ENCODE measurements at places on chromosomes 3 and 15.
A peak's percentile ranks its signal among the peaks of the same experiment; 100 is the strongest.

GRCh38 chr15:91884606-91885005 lies 31.1 kb downstream of the SLCO3A1 start:
- no peak for DNase-seq
- H3K27ac ChIP-seq, result no peak overlapping the region
- H3K4me1 ChIP-seq, result no peaks in the 10 kb centered on the region
- no peaks in the 10 kb centered on the region for H3K36me3 ChIP-seq

GRCh38 chr3:157626817-157627216 lies 123.6 kb upstream of the VEPH1 start:
- H3K36me3 ChIP-seq, result no peaks in the 10 kb centered on the region
- H3K27ac ChIP-seq, result no peak overlapping the region
- H3K4me1 ChIP-seq, result no peaks in the 10 kb centered on the region
- peaks cover 5% of the 10 kb centered on the region for H3K27me3 ChIP-seq

- no peak overlapping the region for H3K4me3 ChIP-seq
- no peaks in the 10 kb centered on the region for H3K4me1 ChIP-seq
- H3K27me3 ChIP-seq, result no peaks in the 10 kb centered on the region
- H3K27ac ChIP-seq, result no peak overlapping the region
Observed at GRCh38 chr3:65751123-65751700, 287.5 kb downstream of the MAGI1 start.

- no peak overlapping the region for H3K27ac ChIP-seq
- peaks cover 24% of the 10 kb centered on the region for H3K36me3 ChIP-seq
- H3K27me3 ChIP-seq, result no peaks in the 10 kb centered on the region
Observed at GRCh38 chr15:74442063-74442462, 8.3 kb upstream of the SEMA7A start.

GRCh38 chr15:62150445-62150844 lies 14.6 kb downstream of the C2CD4B start:
- no peak overlapping the region for H3K4me3 ChIP-seq
- no peak for DNase-seq
- H3K36me3 ChIP-seq, result no peaks in the 10 kb centered on the region
- no peak overlapping the region for H3K27ac ChIP-seq

GRCh38 chr3:116276675-116277074 lies 168.6 kb downstream of the LSAMP start:
- H3K36me3 ChIP-seq, result no peaks in the 10 kb centered on the region
- no peak overlapping the region for H3K27ac ChIP-seq
- no peaks in the 10 kb centered on the region for H3K4me1 ChIP-seq
- no peak for DNase-seq

GRCh38 chr3:37319784-37320183 lies 145.4 kb upstream of the LRRFIP2 start:
- no peak overlapping the region for H3K27ac ChIP-seq
- no peak overlapping the region for H3K4me3 ChIP-seq
- H3K4me1 ChIP-seq, result no peaks in the 10 kb centered on the region
- H3K27me3 ChIP-seq, result no peaks in the 10 kb centered on the region
- peaks cover 61% of the 10 kb centered on the region for H3K36me3 ChIP-seq

DNA sequence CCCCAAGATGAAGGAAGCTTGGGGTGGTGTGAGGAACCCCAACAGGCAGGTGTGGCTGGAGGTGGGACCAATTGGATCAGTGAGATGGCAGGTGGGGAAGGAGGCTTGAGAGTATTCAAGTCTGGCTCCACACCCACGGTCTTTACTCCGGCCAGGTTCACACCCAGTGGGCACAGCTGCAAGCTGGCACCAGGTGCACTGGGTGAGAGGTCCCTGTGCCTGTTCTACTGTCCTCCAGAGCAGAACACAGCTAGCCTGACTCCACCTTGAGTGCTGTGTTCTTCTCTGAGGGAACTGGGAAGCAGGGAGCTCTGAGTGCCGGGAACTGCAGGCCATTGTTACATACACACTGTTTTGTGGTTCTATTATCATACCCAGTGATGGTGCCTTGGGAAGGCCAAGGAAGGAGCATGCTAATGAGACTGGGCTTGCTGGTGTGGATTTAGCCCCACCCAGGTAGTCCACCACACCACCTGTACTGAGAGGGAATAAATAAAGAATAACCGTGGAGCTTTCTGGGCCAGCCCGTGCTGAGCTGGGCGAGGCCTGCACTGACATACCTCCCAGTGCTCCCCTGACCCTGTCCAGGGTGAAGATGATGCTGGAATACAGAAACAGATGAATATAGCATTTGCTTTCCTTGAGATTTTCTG lies 93.4 kb downstream of the ABHD5 start:
- H3K4me3 ChIP-seq, result no peak overlapping the region
- peaks cover 16% of the 10 kb centered on the region for H3K27me3 ChIP-seq
- H3K27ac ChIP-seq, result no peak overlapping the region
- no peak for DNase-seq

DNA sequence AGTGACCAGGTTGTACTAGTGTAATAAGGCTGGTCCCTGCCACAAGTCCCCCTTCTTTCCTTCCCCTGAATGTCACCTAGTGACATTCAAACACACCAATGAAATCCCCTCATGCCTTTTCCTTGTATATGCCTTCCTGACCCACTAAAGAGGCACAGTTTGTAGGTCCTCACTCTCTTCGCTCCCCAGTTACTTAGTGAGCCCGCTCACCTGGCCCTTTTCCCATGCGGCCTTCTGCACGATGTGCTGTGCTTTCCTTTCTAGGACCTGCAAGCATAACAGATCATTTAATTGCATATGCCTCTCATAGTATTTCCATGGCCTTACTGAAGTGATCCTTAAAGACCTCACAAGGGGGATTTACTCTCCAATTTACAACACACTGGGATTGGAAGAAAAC lies 146.3 kb downstream of the THRB start:
- H3K4me3 ChIP-seq, result no peak overlapping the region
- no peak for DNase-seq
- no peak overlapping the region for H3K27ac ChIP-seq
- H3K36me3 ChIP-seq, result no peaks in the 10 kb centered on the region

- no peaks in the 10 kb centered on the region for H3K27me3 ChIP-seq
- H3K4me3 ChIP-seq, result no peak overlapping the region
- no peaks in the 10 kb centered on the region for H3K36me3 ChIP-seq
- H3K27ac ChIP-seq, result no peak overlapping the region
- DNase-seq, result no peak
- peaks cover 6% of the 10 kb centered on the region for H3K4me1 ChIP-seq
Observed at GRCh38 chr3:12430086-12430485, 54.2 kb upstream of the TSEN2 start.

DNA sequence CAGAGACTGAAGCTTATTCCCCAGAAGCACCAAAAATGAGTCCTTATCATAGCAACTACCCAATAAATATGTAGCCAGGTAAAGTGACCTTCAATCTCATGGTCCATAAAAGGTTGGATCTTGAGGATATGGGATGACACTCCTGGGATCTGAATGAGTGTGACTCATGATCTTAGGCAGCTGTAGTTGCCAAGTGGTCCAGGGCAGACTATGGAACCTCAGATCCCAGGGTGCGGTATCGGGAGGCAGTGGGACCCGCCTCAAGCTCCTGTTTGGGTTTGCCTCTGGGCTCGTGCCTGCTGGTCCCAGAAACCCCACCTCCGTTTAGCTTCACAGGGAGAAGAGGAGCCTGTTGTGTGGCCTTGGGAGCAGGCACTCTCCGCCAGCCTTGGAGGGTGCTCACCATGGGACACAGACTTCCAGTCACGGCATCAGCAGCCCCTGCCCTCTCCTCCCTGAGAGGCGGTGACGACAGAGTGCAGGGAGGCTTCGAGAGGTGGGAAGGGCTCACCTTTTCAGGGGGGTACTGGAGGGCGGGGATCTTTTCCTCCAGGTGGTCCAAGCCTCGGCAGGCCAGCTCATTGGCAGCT lies 8.1 kb downstream of the PLIN1 start:
- peak; percentile 83 for DNase-seq
- no peak overlapping the region for H3K4me3 ChIP-seq
- H3K27ac ChIP-seq, result peak overlapping the region; percentile 26
- no peaks in the 10 kb centered on the region for H3K27me3 ChIP-seq
- no peaks in the 10 kb centered on the region for H3K36me3 ChIP-seq
- H3K4me1 ChIP-seq, result peaks cover 9% of the 10 kb centered on the region

DNA sequence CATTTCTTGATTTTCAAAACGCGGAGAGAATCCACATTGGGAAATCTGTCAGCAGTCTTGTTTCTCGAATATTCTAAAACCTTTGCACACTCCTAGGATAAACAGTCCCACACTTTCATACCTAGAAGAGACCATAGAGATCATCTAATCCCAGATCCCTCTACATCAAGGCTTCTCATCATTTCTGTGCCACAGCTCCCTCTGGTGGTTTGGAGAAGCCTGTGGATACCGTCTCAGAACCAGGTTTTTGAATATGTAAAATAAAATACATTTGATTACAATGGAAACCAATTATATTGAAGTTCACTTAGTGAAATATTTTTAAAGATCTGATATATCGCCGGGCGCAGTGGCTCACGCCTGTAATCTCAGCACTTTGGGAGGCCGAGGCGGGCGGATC lies 211.9 kb upstream of the GOLGA6L4 start:
- no peaks in the 10 kb centered on the region for H3K36me3 ChIP-seq
- H3K4me1 ChIP-seq, result no peaks in the 10 kb centered on the region
- no peaks in the 10 kb centered on the region for H3K27me3 ChIP-seq
- no peak overlapping the region for H3K27ac ChIP-seq

DNA sequence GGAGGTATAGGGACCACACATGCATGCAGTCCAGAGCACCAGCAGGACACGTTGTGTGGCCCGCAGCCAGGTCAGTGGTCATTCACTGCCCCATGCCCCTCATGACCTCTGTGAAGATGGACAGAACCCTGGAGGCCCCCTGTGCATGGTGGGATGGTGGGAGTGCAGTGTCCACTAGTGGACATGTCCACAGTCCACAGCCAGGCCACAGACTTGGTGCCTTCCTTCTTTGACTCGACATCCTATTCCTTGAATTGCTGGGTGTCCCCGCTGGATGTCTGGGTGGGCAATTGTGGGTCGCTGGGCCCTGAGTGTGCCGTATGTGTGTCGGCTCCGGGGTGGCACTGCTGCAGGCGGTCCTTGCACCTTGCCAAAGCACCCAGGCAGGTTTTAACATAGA lies 35.7 kb downstream of the KLF15 start:
- no peaks in the 10 kb centered on the region for H3K36me3 ChIP-seq
- no peak for DNase-seq
- no peaks in the 10 kb centered on the region for H3K4me1 ChIP-seq

DNA sequence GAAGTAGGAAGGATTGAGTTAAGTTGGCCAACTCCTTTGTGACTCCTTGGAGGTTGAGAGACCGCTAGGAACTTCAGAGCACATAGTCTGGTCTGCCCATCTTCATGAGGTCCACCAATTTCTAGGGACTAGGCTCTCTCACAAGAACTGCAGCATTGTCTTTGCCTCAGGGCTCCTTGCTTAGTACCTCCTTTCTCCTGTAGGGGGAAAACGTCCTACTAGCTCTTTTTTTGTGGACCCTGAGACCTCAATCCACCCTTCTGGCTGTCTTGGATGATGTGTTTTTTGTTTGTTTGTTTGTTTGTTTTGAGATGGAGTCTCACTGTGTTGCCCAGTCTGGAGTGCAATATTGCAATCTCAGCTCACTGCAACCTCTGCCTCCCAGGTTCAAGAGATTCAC lies 21.6 kb downstream of the REC114 start:
- no peak for DNase-seq
- no peak overlapping the region for H3K27ac ChIP-seq
- no peak overlapping the region for H3K4me3 ChIP-seq
- no peaks in the 10 kb centered on the region for H3K36me3 ChIP-seq
- peaks cover 4% of the 10 kb centered on the region for H3K27me3 ChIP-seq

GRCh38 chr15:72998681-72999466 lies 53.4 kb upstream of the NEO1 start:
- no peak overlapping the region for H3K4me3 ChIP-seq
- no peaks in the 10 kb centered on the region for H3K27me3 ChIP-seq
- H3K27ac ChIP-seq, result no peak overlapping the region
- H3K36me3 ChIP-seq, result no peaks in the 10 kb centered on the region
- DNase-seq, result peak; percentile 23
- H3K4me1 ChIP-seq, result peaks cover 2% of the 10 kb centered on the region

DNA sequence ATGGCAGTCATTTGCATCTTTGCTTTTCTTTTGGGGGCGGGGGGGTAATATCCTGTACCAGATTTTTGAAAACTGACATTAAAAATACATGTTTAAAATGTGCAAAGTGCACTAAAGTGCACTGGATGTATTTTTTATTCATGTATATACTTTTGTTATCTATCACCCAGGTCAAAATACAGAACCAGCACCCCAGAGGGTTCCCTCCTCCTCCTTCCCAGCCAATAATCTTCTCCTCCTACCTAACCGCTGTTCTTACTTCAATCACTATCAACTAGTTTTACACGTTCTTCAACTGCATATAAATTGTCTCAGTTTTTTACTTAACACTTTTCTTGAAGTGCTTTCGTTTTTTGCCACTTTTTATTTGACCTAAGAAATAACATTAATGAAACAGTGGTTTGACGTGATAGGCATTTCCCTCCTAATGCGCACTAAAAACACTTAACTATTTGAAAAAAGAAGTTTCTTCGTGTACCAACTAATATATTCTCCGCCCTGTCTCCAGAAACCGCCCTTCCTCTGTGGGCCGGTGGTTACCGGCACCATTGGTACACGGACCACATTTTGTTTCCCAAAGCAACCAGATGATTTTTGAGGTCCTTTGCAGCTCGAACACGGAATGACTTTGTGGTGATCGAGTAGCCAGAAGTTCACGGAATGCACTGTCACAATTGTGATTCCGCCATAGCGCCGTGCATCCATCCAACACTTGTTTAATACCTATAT lies 836 bp upstream of the AKAP13 start:
- peaks cover 11% of the 10 kb centered on the region for H3K4me1 ChIP-seq
- no peak for DNase-seq
- no peaks in the 10 kb centered on the region for H3K27me3 ChIP-seq
- H3K4me3 ChIP-seq, result peak overlapping the region; percentile 85
- peak overlapping the region; percentile 69 for H3K27ac ChIP-seq

DNA sequence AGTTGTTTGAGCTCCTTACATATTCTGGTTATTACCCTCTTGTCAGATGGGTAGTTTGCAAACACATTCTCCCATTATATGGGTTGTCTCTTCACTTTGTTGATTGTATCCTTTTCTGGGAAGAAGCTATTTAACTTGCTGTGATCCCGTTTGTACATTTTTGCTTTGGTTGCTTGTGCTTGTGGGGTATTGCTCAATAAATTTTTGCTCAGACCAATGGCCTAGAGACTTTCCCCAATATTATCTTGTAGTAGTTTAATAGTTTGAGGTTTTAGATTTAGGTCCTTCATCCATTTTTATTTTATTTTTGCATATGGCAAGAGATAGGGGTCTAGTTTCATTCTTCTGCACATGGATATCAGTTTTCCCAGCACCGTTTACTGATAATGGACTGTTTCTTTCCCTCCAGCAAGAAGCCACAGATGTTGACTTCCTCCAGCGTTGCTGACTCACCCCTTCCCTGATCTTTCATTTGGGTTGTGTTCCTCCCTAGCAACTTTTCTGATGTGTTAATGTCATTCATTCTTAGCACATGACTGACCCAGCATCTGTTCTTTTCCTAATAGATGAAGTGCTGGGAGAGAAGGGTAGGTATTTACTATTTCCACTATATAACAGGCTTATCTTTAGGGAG lies 166.7 kb upstream of the SGO1 start:
- no peak for DNase-seq
- no peaks in the 10 kb centered on the region for H3K4me1 ChIP-seq
- H3K4me3 ChIP-seq, result no peak overlapping the region
- no peaks in the 10 kb centered on the region for H3K27me3 ChIP-seq
- H3K27ac ChIP-seq, result no peak overlapping the region

GRCh38 chr3:140942221-140943104 lies 827 bp downstream of the SLC25A36 start:
- H3K36me3 ChIP-seq, result no peaks in the 10 kb centered on the region
- H3K27me3 ChIP-seq, result no peaks in the 10 kb centered on the region
- H3K4me1 ChIP-seq, result peaks cover 11% of the 10 kb centered on the region
- H3K4me3 ChIP-seq, result peak overlapping the region; percentile 98
- peak; percentile 87 for DNase-seq

Data from large intestine (tissue), 12 donors.